NCI-H446 (cell line): ENCODE measurements at places on chromosomes 1 and 21.
A peak's percentile ranks its signal among the peaks of the same experiment; 100 is the strongest.

DNA sequence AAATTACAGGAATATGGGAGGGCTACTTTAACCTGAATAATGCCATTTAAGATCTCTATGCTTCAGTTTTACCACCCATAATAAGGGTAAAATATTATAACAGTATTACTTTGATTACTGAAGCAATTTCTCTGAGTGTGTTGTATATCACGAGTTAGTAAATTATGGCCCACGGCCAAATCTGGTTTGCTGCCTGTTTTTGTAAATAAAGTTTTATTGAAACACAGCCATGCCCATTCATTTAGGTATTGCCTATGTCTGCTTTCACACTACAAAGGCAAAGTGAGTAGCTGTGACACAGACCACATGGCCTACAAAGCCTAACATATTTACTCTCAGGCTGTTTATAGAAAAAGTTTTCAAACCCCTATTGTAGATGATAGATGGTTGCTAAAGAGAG, 156.8 kb downstream of the CDC42BPA start:
- DNase-seq: no peak

GRCh38 chr1:225835856-225836255, 25.9 kb downstream of the EPHX1 start:
- DNase-seq: peak; percentile 90

- DNase-seq: no peak
Observed at GRCh38 chr21:25822981-25823380, 88.2 kb downstream of the GABPA start.

GRCh38 chr1:6882414-6882813, 97.2 kb downstream of the CAMTA1 start:
- DNase-seq: no peak

GRCh38 chr1:23578311-23578996, 19.2 kb upstream of the ID3 start:
- no peak for DNase-seq

GRCh38 chr1:9413877-9414213, 121.2 kb downstream of the SPSB1 start:
- DNase-seq: no peak

DNA sequence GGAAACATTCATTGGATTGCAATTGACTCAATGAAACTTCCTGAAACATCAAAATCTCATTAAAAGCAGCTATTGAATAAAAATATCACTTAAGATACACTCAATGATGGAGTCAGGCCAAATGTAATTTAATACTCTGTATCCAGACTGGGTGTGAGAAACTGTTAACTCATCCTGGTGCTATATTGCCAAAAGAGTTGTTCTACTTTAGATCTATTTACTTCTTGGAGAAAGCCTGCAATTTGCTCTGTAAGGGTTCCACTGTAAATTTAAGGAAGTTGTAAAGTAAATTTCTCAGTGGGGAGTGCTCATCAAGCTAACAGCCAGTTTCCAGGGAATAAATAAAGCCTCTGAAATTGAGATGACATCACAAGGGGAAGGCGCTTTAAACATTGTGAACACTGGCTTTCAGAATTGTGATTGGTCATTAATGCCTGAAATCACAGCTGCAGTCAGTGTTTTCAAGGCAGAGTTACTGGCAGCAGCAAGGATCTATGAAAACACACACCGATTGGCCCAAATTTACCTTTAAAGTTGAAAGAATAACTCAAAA, 91.4 kb downstream of the OLFM3 start:
- peak; percentile 89 for DNase-seq

- no peak for DNase-seq
Observed at GRCh38 chr1:76082062-76082461, 7.5 kb downstream of the ST6GALNAC3 start.

DNA sequence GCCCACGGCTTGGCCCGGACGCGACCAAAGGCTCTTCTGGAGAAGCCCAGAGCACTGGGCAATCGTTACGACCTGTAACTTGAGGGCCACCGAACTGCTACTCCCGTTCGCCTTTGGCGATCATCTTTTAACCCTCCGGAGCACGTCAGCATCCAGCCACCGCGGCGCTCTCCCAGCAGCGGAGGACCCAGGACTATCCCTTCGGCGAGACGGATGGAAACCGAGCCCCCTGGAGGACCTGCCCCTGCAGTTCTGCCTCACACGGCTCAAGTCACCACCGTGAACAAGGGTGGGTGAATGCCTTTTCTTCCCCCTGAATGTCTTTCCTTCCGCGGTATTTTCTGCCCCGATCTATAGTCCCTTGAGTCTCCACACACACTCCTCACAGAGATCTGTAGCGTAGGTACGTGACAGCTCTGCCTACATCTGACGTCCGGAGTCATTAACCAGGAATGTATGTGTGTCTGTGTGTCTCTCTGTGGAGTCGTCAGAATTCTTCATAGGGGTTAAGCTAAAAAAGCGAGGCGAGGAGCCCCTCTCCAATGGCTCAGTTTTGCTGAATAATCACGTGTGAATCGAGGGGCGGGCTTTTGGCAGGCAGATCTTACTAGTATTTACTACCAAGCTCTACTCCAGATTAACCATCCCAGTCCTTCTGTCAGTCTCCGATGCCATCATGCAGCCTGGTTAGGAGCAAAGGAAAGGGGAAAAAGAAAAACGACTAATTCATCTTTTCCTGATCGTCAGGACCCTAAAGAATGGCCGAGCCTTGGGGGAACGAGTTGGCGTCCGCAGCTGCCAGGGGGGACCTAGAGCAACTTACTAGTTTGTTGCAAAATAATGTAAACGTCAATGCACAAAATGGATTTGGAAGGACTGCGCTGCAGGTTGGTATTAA, at the start of gene CDKN2C:
Gene CDKN2C (plus strand): TSS at position 635 of the 898 bp plus-strand sequence. CDS start 124 bp downstream, at position 759.
- DNase-seq: peak; percentile 92

DNA sequence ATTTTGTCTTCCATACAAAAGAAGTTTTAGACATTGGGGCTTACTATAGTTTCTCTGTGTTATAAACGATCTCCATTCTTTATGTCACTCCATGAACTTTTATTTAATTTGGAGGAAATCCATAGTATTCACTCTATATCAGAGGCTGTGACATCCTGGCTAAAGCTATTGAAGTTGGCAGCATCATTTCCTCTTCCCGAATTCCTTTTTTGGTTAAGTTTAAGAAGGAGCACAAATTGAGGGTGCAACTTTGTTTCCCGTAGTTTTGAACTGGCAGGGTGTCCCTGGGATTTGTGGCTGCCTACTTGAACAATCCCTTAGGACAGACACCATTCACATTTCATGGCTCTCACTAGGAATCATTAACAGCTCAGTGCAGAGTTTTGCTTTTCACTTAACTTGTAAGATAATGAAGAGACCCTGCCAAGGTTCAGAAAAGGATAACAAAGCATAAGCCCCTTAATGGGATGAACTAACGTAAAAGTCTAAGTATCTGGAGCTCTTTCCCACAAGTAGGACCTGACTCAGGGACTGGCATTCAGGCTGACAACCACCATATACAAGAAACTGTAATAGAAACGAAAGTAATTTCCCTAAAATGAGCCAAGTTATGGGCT, 13.9 kb downstream of the S1PR1 start:
- DNase-seq: no peak

- no peak for DNase-seq
Observed at GRCh38 chr1:70666381-70667140, 255.5 kb downstream of the CTH start.

- DNase-seq: no peak
Observed at GRCh38 chr1:93617670-93618499, 63.8 kb downstream of the BCAR3 start.

DNA sequence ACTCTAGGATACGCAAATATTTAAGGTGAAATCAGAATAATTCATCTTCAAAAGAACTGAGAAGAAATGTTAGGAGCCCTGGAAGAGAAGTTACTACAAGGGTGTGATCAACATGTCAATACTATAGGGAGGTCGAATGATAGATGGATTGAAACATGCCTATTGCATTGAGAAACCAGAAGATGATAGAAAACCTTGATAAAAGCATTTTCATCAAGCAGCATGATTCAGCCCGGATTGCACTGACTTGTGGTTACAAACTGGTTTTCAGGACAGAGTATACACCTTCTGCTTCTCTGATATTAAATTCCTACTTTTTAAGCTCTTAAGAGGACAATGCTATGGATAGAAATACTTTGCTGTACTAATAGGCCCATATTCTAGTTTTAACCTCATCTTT, 164.2 kb downstream of the FMN2 start:
- DNase-seq: no peak

GRCh38 chr1:116915086-116915661, 5.5 kb downstream of the PTGFRN start:
- DNase-seq: peak; percentile 49

DNA sequence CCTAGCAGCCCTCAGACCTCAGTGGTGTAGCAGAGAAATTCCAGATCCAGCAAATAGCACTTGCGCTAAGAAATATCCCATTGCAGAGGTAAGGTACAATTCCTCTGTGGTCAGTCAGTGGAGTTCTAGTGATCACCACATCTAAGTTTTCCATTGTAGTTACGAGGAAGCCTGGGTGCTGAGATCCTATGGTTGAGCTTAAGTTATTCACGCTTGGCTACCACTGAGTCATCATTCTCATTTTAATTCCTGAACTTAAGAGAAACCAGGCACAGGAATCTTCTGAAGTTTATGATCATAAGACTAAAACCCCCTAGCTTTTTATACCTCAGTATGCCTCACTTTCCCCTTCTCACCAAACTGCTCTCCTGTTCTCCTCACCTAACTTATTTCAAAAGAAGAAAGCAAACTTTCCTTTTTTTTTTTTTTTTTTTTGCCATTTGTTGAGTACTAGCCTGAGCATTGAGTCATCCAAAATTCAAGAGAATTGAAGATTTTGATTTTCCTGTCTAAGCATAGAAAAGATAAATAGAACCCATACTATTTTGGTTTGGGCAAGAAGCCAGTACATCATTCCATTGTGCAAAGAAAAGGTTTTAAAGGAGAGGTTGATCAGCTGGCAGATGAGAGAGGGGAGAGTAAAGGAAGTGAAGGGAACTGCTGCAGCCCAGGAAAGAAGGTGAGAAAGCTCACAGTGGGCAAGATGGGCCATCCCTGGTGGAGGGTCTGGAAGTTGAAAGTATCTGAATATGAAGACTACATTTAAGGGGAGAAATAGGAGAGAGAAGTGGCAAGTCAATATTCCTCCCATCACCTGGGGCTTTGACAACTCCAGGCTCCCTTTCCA, 39.9 kb downstream of the SERBP1 start:
- no peak for DNase-seq

DNA sequence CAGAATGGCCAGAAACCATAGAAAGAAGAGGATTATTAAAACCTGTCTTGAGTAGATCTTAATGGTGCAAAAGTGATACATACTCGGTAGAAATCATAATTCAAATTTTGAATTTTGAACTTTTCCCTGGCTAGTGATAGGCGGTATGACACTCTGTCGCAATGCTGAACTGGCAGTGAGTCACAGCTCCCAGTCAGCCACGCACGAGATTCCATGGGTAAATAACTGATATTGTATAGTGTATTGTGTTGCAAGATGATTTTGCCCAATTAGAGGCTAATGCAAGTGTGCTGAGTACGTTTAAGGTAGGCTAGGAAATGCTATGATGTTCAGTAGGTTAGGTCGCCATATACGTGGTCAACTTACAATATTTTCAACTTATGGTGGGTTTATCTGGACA, 207.0 kb downstream of the SIPA1L2 start:
- no peak for DNase-seq

GRCh38 chr21:14454016-14455009, 71.4 kb upstream of the HSPA13 start:
- no peak for DNase-seq

DNA sequence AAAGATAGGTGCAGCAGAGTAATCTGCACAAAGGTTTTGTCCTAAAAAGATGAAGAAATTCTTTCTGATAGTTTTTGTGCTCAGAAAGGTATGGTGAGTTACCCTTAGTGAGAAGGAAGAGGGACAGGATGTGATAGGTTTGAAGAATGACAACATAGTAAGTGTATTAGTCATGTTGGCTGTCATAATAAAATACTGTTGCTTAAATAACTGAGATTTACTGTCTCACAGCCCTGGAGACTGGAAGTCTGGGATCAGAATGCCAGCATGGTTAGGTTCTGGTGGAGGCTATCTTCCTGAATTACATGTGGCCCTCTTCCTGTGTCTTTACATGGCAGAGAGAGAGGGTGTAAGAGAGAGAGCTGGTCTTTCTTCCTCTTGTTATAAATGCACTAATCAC, 965.2 kb downstream of the TTLL7 start:
- DNase-seq: no peak

DNA sequence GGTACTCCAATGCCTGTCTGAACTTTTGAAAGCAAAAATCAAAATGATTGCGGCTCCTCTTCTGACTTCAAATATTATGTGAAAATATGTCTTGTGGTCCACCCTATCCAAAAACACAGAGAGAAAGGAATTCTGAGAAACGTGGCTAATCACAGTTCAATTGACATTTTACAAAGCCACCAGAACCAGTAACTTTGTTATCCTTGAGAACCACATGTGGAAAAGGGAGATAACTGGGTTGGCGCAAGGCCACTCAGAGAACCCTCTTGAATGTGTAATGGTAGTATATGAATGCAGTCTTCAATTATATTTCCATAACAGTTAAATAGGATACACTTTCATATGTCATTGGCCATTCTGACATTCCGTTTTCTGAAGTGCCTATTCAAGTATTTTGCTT, 1030.0 kb upstream of the TMPRSS15 start:
- DNase-seq: no peak

GRCh38 chr21:42218836-42219605, at the start of gene ABCG1:
Gene ABCG1, plus strand, starts transcription at chr21:42219140. Its CDS starts 123 bp downstream, at chr21:42219263.
- no peak for DNase-seq

DNA sequence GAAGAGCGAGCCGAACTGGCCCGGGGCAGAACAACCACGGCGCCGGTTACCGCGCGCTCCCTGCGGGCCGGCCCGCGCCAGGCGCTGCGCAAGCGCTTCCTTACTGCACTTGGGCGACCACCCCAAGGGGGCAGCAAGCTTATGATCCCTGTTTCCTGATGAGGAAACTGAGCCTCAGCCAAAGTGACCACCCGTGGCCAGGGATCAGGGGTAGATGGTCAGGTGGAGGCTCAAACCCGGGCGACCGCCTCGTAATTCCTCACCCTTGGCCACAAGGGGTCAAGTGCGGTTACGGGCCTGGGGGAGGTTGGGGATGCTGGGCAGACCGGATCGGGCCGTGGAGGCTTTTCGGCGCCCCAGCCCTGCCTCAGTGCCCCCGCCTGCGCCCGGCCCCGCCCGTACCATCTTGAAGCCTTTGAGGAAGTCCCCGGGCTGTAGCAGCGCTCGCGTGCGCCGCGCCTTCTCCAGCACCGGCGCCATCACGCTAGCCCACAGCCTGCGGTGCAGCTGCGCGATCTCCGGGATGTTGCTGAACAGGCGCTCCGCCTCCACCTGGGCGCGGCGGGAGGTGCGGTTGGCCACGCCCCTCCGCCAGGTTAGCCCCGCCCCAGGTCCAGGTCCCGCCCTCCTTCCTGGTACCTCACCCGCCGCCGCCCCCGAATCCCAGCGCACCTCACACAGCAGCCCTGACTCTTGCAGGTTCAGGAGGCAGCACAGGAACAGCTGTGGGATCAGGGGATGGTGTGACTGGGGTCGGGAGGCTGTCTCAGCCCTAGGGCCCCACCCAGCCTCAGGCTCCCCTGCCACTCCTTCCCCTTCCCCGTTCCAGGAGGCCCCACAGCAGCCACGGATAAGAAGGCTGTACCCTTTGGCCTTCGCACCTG, 5.4 kb upstream of the TNFRSF25 start:
- no peak for DNase-seq

GRCh38 chr1:31510853-31511789, 65.2 kb upstream of the TINAGL1 start:
- no peak for DNase-seq
